EH (cell line): ENCODE measurements at places on chromosomes 7 and 10.

- DNase-seq, result no peak
Measured at GRCh38 chr7:107815254-107815882, 12.3 kb upstream of the SLC26A3 start.

DNA sequence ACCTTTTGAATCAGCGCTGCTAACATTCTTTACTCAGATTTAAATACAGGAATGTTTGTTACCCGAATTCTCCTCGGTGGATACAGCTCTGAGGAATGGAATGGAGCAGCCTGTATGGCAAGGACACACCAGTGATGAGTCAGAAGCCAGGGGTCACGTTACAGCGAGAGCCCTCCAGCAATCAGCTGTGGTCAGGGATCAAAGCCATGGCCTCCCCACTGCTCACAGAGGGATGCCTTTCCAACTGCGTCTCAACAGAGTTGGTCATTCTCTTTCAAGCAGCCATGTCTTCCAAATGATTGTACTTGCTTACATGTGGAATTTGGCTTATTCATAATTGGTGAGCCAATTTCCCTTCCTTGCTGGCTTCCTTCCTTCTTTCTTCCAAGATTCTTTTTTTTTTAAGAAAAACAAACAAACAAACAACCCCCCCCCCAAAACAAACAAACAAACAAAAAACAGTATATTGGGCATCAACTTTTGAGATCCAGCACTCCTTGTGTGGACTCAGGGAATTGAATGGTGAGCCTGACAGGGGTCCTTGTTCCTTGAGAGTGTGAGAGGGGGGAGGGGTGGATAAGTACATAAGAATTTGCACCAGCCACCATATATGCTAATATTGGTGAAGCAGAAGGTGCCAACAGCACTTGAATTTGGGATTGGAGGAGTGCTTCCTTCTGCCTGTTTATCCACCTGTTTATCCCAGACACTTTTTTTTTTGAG is 100.2 kb downstream of the ATXN7L1 start:
- DNase-seq, result peak; percentile 100

- DNase-seq, result no peak
Measured at GRCh38 chr7:115024276-115024675, 102.4 kb downstream of the MDFIC start.

- DNase-seq, result no peak
Measured at GRCh38 chr10:964988-965417, 23.2 kb upstream of the GTPBP4 start.

DNA sequence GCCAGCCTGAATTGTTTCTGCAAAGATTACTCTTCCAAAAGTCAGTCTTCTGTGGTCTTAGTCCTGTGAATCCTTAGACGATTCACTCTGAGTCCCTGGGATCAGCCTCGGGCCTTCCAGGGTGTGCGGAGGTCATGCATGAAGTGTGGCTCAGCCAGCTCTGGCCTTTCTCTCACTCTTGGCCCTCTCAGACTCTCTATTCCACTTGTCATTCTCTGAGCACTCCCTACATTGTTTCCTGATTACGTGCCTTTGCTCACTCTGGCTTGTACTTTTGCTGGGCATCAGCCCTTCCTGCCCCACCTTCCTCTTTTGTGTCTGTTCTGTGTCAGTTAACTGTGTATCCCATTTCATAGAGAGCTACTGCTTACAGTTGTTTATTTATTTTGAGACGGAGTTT is 36.0 kb downstream of the CCNY start:
- no peak for DNase-seq

GRCh38 chr7:98365863-98366561 is 34.9 kb downstream of the BAIAP2L1 start:
- no peak for DNase-seq

GRCh38 chr10:45454262-45454661 is 80.2 kb downstream of the ALOX5 start:
- DNase-seq, result no peak

DNA sequence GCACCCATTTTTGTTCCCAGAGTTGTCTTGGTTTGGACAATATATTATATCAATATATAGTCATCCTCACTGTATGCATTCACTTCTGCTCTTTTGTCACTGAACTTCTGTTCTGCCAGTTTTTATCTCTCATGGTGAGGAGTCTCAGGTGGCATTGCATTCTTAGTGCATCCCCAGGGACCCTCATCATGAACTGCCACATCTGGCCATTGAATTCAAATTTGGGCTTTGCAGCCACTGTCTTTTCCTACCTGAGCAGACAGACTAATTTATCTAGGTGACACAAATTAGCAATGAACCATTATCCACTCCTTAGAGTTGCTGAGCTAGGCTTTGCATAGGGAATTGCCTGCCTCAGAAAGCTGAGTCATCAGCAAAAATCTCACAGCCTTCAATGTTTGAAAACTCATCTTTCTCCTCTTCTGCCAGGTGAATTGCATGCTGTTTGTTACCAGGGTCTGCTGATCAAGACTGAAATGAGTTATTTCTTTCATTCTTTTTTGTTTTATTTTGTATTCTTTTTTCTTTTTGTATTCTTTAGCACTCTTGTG is 316.8 kb upstream of the MTPN start:
- DNase-seq, result no peak

DNA sequence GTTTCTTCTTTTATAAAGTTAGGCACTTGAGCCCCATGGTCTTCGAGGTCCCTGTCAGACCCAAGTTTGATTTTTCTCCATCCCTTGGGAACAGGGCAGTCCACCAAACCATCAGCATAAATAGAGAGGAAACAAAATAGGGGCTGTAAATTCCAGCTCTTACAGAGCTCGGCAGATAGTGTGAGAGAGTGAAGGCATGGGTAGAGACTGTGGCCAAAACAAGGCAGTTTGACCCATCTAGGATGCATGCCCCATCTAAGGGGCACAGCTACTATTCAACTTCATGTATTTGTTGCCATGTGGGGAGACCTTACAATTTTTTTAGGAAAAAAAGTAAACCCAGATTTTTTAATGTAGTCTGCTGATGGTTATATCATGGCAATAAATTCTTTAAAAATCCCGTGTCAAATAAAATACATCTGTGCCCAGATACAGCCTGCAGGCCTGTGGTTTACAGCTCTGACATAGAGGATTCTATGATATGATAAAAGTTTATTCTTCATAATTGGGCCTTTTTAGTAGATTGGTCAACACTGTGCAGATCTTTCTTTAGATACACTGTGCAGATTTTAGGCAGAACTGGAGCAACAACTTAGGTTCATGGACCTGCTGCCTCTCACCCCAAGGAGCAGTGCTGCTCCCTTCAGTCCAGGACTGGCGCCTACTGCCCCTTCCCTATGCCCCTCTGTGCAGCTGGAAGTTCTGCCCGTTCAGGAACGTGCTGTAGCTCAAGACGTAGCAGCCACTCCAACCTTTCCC is 5.3 kb downstream of the PPP1R3C start:
- peak; percentile 34 for DNase-seq

DNA sequence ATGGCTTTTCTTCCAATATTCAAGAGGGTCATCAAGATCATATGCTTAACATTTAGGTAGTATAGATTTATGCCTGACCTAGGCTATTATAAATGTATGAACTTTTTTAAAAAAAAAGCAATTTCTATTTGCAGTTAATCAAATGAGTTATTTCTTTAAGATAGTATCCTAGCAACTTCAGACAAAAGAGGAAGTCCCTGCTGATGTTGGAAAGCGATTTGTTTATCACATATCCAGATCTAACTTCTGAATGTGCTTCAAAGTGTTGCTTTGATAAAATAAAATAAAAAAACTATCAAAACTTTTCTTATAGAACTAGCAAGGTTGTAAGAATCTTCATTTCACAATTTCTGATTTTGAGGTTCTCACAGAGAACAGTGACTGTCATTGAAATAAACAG is 401.9 kb upstream of the PHF14 start:
- no peak for DNase-seq

GRCh38 chr7:50768485-50769474 is 13.9 kb downstream of the GRB10 start:
- no peak for DNase-seq

DNA sequence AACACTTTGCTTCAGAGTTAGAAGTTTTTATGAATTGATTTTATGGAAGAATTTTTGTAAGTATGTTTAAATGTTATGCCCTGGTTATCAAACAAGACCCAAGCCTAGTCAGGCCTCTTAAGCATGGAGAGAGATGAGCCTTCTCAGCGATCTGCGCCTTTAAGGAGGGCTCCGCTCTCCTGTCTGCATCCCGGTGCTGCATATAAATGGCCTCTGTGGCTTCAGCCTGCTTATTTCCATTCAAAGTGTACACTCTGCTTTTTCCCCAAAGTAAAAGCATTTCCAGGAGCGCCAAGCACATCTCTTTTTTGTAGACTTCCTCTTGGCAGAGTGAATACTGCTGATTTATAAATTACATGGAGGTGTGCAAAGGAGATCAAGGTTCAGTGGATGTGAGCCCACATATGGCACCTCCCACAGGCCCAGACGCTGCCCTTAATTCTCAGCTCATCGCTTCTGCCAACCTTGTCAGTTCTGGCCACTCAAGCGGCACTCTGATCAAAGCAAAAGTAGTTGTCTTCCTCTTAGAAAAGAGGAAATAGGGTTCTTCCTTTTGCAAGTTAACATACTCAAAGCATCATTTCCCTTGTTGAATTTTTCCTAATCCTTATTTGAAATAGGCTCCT is 70.0 kb upstream of the SFMBT2 start:
- DNase-seq, result no peak

- no peak for DNase-seq
Measured at GRCh38 chr7:32116436-32116835, 46.2 kb upstream of the PDE1C start.

- no peak for DNase-seq
Measured at GRCh38 chr10:70308121-70309060, 24.6 kb upstream of the NPFFR1 start.

GRCh38 chr7:48959676-48960075 is 35.3 kb downstream of the CDC14C start:
- no peak for DNase-seq

DNA sequence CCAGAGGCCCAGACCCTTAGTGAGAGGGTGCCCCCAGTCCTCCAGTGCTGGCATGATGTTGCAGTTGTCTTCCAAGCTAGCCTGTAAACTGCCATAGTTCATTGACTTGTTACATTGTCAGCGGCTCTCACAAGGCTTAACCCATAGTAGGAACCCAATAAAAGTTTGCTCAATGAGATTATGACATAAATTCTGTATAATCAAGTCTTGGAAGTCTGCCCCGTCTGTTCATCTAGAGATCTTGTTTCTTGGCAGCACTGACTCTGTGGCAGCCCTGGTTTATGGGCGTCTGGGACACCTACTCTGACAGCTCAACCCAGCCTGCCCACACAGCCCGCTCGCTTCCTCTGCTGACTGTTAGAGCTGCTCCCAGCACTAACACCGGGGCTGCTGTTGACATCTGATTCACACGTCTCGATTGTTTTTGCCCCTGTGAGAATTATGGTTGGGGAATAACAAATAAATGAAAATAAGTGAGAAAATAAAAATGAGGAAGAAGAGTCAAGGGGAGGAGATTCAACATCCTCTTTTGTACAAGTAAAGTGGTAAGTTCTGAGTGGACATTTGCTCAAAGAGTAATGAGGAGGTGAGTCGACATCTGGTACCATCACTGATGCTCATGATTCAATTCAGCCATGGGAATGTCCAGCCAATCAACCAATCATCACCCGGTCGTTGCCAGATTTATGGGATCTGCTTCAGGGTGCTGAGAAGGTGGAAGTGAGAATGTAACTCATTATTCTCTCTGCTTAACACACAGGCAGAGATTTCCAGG is 160.8 kb downstream of the SPAG6 start:
- DNase-seq, result peak; percentile 21
